ENCODE measurements at places on chromosomes 13 and 19.

GRCh38 chr19:18284712-18285360, 3.4 kb upstream of the JUND start:
- no peak for DNase-seq

- DNase-seq = no peak
Measured at GRCh38 chr19:12111176-12111575, 29.0 kb downstream of the ZNF20 start.

- no peak for DNase-seq
Measured at GRCh38 chr13:58495668-58496067, 864.1 kb downstream of the PCDH17 start.

DNA sequence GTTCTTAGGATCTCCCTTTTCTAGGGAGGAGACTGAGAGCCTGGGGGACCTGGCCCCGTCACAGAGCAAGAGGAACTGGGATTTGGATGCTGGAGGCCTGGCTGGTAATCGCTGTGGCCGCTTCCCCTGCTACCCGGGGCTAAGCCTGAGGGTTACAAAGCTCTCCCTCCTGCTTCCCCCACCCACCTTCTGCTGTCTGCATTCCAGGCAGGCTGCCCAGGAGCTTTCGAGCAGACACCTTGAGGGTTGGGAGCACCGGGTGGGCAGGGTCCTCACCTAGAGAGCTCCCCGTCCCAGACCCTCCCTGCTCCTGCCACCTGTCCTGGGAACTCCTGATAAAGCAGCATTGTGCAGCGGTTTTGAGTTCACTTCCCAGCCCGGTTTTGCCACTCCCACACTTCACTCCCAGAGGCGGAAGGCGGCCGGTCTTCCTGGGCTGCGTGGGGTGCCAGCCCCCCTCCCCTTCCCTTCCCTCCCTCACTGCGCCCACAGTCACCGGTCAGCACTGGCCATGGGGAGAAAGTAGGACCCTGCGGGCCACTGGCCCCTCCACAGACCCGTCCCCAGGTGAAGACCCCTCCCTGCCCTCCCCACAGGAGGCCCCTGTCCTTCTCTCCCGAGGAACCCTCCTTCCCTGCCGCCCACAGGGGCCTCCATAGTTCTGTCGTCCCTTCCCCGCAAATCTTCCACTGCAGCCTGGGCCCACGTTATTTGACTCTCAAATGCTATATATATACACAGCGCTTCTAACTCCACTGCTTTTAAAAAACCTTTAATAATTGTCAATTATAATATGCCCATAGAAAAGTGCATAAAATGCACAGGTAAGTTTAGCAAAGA, 8.1 kb downstream of the PAK4 start:
- DNase-seq = no peak

DNA sequence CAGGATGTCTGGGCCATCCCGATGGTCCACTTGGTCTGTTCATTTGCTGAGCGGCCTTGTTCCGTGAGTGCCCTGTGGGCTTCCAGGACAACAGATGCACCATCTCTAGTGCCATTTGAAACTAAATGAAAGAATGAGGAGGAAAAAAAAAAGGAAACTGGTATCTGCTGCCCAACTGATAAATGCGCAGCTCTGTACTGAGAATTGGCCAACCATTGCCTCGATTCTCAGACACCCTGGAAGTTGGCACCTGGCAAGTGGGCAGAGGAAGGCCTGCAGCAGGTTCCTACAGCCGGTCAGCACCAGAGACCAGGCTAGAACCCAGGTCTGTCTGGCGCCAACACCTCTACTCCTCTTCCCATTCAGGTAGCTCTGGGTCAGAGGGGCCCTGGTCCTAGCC, 18.9 kb downstream of the SLC7A1 start:
- no peak for DNase-seq

GRCh38 chr19:1354970-1355567, 28.6 kb upstream of the NDUFS7 start:
- DNase-seq = no peak

DNA sequence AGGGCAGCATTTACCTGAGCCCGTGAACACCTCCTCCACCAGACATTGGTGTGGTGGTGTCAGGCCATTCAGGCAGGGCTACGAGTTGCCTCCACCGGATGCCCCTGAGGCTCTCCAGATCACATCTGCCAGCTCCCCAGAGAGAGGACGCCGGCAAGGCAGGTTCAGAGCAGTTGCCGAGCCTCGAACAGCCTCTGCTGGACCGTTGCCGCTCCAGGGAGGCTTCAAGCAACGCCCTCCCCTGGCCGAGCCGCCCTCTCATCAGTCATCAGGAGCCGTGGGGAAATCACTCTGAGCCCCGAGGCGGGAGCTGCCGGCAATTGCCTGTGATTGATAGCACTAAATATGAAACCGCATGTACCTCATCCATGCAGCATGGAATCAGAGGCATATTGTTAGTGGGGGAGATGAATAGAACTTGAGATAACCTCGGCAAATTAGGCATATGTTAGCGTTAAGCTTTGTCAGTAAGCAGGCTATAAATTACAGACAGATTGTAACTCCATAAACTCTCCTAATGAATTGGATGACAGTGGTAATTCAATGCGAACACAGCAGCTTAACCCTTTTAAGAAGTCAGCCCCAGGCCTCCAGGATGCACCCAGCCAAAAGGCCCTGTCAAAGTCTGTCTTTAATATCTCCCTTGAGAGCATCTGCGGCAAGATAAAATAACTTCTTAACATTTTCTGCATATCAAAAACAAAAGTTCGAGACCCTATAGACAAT, 29.8 kb upstream of the SPACA7 start:
- no peak for DNase-seq

DNA sequence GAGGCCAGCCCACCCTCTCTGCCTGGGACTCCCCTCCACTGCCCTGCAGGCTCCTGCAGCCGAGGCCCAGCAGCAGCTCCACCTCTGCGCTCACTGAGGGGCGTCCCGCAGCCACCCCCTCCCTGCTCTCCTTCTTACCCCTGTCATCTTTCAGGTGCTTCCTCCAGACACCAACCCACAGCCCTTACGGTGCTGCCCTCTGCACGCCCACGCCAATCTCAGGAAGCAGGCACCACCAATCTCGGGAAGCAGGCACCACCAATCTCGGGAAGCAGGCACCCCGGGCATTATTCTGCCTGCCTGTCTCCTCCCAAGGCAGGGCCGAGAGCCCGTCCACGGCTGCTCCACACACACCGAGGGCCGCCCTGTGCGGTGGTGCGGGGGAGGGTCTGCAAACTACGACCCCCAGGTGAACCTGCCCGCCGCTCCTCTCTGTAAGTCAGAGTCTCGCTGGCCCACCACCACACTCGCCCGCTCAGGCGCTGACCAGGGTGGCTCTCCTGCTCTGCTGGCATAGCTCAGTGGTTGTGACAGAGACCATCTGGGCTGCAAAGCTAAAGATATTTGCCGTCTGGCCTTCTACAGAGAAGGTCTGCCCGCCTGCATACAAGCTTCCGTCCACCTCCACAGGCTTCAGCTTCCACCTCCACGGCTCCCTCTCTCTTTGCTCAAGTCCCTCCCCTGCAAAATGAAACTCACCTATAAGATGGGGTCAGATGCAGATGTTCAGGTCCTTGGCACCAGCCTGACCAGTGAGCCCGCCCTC, 2.9 kb downstream of the LSM7 start:
- no peak for DNase-seq

- DNase-seq = no peak
Measured at GRCh38 chr19:51761696-51762095, 716 bp downstream of the FPR2 start.

- DNase-seq = no peak
Measured at GRCh38 chr13:95243207-95243606, 58.0 kb downstream of the ABCC4 start.

DNA sequence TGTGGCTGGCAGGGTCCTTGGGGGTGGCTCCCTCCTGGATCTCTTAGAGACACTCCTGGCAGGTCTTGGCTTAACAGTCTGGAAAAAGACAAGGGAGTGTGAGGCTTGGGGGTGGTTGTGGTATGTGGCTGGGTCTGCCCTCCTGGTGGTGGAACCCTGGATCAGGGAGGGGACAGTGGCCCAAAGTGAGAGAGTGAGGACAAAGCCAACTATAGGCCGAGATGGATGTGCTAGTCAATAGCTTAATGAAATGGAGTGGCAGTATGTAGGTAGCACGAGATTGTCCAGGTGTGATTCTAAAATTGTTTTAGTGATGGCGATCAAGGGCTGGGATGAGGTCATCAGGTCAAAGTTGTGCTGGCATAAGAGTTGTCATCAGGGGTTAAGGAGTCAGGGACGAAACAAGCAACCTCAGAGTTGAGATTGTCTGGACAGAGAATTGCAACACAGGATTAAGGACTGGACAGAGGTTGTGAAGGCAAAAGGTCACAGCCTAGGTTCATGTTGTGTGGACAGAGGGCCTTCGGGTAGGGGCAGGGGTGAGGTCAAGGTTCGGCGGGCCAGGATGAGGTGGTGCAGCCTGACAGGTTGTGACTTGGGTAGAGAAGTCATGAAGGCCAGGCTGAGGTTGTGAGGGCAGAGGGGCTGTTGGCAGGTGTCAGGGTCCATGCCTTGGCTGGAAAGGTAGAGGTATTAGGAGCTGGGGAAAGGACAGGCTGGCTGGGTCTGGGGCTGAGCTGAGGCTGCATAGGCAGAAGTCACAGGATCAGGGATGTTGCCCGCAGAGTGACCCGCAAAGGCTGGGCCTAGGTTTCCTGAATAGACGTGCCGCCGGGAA, 4.5 kb upstream of the RASAL3 start:
- no peak for DNase-seq

DNA sequence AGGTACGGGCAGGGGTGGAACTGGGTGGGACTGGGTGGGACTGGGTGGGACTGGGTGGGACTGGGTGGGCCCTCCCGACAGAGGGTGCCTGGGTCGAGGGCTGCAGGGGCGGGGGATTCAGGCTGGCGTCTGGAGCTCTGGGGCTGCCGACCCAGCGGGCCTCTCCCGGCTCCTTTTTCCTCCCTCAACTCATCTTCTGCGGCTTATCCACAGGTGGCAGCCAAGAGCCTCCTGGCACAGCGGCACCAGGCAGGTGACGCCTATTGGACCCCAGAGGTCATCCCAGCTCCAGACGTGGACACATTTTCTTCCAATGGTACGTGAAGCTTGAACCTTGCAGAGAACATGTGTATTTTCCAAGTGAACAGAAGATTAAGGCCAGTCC, 533 bp downstream of the ZNF544 start:
- no peak for DNase-seq

DNA sequence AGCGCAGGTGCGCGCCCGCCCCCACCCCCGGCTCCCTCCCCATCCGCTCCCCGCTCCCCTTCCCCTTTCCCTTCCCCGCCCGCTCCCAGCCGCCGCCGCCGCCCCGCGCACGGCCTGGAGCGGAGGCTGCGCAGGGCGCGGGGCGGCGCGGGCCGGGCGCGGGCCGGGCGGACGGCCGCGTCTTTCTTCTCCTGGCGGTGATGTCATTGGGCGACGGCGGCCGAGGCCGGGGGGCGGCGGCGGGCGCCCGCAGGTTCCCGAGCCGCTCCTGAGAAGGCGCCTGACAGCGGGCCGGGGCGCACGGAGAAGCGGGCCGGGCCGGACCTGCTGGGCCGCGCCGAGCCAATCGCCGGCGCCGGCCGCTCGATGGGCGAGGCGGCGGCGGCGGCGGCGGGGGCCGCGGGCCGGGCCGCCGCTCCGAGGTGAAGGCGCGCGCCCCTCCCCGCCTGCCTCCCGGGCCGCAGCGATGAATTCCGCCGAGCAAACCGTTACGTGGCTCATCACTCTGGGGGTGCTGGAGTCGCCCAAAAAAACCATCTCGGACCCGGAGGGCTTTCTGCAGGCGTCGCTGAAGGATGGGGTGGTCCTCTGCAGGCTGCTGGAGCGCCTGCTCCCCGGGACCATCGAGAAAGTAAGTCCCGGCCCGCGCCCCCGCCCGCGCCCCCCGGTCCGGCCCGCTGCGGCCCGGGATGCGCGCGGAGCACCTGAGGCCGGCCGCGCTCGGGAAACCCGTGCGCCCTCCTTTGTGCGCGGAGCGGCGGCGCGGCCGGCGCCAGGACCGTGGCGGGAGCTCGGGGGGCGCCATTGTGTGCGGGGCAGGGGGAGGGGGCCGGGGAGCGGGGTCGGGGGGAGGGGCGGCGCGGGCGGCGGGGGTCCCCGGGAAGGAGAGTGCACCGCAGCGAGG, at the start of gene ARHGEF7:
Gene ARHGEF7, plus strand, starts transcription at position 250 of the 904 bp plus-strand sequence. Its CDS starts 217 bp downstream, at position 467.
- no peak for DNase-seq

DNA sequence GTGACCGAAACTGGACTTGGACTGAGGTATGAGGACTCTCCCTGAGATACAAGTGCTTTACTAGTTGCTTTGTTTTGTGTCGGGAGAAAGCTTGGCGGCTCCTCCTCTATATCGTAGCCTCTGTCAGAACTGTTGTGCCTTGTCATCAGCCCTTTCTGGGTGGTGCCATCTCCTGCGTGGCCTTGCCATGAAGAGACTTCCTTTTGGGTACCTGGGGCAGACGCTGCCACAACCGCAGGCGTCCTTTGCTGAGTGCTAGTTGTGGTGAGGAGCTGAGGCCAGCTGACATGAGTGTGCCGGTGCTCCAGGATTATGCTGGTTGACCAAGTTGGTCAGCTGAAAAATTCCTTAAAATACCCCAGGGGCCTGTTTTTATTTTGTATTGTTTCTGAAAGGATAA, 124.5 kb downstream of the AKAP11 start:
- DNase-seq = no peak

- no peak for DNase-seq
Measured at GRCh38 chr19:399370-399769, 9.6 kb downstream of the C2CD4C start.

DNA sequence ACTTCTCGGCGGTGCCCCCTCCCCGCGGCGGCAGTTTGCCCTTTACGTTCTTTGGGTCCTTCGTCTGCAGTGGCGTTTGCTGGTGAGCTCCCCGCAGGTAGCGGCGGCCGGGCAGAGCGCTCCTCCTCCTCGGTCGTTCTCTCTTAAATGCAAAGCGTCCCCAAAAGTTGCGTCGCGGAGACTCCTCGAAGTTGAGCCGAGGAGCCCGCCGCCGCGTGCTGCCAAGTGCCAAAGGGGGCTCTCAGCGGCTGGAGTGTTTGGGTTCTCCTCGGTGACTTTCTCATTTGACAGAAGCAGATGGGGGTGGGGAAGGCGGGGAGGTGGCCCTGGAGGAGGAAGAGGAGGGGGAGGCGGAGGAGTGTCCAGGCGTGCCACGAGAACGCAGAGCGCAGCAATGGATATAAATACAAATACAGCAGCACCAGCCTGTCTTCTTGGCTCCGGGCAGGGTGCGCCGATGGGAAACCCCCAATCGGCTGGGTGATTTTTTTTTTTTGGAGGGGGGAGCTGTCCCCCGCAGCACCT, at the start of gene SOX21:
Gene SOX21, minus strand, starts transcription at position 259 of the 525 bp plus-strand sequence. CDS start 496 bp downstream, outside the sequence.
- no peak for DNase-seq

DNA sequence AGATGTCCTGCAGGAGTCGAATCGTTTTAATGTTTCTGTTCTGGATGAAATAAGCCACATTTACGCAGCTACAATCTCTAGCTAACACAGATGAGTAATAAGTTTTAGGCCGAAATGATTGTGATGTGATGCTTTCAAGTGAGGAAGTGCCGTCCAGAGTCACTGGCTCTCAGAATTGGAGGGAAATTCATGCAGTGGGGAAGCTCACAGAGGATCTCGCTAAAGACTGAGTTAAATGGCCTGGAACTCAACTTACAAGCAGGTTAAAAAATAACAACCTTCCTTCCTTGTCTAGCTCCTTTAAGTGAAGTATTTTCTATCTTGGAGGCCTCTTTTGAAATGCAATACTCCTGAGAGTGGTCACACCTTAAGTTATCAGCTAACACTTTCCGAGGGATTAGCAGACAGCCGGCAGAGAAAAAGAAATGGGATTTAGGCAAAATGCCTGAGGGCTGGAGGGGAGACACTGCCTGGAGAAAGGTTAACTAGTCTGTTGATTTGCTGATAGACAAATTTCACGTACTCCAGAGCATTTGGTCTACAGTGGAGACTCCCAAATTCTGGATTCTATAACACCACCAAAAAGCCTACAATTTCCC, 74.2 kb downstream of the IRS2 start:
- DNase-seq = no peak
